NT2/D1 (cell line): ENCODE measurements at places on chromosomes 7 and 10.

DNA sequence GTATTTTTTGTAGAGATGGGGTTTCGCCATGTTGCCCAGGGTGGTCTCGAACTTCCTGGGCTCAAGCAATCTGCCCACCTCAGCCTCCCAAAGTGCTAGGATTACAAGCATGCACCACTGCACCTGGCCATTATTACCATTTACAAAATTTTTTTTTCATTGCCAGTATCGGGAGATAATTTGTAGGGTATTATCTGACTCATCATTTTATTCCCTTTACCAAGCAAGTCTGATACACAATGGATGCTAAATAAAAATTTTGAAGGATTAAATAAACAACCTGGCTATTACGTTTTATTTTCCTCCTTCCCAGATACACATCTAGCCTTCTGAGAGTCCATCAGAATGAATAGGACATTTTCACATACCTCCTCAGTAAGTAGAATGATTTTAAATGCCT is 38.1 kb upstream of the CPN1 start:
- DNase-seq, result no peak

DNA sequence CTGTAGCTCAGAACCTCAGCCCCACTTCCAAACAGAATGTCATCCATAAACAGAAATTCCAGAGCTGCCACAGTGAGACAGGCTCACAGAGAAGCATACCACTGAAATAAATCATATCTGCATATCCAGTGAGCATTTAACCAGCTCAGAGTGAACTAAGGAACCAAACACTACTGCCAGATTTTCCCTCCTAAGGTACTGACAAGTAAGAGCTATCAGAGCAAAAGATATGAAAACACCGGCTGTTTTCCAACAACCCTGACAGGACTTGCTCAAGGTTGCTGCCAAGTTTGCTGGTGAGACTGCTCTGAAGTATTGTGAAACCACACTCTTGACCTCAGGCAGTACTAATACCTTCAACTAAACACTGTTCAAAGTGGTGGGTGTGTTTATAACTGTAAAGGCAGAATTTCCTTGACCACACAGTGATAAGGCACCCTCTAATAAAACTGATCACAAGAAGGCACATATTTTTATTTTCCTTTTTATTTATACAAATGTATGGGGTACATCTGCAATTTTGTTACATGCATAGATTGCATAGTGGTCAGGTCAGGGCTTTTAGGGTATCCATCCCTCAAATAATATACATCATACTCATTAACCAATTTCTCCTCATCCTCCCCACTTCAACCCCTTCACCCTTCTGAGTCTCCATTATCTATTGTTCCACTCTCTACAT is 18.3 kb downstream of the SGMS1 start:
- DNase-seq, result no peak

DNA sequence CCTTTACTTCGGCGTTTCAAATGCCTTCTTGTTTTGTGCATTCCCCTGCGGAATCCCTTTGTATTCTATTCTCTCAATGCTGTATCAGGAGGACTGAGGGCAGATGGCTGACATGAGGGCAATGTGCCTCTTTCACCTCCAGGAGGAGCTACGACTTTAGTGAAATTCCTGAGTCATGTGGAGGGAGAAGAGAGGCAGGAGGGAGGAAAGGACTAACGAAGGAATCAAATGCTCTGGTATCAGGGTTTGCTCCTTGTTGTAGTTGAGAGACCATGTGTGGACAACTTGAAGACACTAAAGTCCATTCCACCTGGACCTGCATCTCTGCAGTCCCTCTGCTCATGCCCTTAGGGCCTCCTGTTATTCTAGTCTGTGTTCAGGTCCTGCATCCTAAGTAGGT is 40.2 kb upstream of the PRSS58 start:
- peak; percentile 59 for DNase-seq

DNA sequence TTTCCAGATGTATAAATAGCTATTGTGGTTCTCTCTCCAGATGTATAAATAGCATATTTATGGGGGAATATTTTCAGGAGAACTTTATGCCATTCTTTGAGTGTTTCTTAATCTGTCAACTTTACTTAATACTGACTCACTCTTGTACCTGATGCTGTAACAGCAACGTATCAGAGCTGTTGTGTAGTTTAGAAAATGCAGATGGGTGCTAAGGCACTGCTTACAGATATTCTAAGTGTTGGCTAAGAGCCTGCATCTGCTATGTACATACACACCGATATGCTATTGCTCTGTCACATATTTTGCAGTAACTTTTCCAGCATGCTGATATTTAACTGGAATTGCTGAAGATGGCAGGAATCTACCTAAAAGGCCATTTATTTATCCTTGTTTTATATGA is 71.9 kb downstream of the WDR37 start:
- DNase-seq, result no peak

DNA sequence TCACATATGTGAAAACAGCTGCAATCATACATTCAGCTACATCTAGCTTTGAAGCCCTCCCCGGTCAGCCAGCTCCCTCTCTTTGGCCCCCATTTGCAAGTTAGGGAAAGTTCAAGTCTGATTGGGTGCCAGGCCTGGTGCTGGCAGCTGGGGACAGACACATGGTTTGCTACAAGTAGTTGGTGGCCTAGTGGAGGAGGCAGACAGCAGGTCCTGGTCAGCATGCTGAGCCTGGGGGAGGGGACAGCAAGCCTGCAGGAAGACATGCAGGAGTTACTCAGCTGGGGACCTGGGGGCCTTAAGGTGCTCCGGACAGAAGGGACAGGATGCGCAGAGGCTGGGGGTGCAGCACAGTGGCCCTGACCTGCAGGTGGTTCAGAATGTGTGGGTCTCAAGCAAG is 956.9 kb upstream of the ZNF722 start:
- DNase-seq, result no peak

DNA sequence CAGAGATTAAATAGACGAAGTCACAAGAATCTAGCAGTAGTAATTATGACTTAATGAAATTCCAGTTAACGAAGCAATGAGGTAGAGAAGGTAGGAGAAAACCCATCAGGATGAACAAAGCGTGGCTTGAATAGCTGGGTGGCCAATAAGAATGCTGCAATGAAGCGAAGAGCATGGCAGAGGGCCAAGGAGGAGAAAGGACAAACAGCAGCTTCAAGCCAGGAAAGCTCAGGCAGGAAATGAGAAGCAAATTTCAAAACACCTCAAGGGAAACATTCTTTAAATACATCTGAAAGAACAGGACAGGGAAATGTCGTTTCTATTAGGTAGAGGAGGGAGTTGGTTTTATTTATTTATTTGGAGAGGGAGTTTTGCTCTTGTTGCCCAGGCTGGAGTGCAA is 122.5 kb downstream of the KIAA1217 start:
- DNase-seq, result no peak
